SK-MEL-5 (cell line): ENCODE measurements at places on chromosomes 4 and X.
A peak's percentile ranks its signal among the peaks of the same experiment; 100 is the strongest.

GRCh38 chr4:1300466-1301455, 11.1 kb downstream of the MAEA start:
- DNase-seq: no peak

DNA sequence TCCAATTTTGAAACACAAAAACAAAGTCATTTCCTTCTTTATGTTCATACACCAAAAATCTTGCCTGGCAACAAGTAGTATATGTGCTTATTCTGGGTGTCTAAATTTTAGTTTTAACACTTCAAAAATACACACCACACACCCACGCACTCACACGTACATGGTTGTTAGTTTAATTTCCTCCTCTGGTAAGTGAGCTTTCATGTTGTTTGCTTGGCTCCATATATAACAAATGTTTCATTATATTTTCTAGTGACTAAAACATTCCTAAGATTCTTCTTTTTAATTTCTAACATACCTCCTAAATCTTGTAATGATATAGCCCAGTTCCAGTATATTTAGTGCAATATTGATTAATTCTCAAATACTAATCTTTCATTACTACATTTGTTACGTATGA, 80.9 kb downstream of the PRDM5 start:
- no peak for DNase-seq

DNA sequence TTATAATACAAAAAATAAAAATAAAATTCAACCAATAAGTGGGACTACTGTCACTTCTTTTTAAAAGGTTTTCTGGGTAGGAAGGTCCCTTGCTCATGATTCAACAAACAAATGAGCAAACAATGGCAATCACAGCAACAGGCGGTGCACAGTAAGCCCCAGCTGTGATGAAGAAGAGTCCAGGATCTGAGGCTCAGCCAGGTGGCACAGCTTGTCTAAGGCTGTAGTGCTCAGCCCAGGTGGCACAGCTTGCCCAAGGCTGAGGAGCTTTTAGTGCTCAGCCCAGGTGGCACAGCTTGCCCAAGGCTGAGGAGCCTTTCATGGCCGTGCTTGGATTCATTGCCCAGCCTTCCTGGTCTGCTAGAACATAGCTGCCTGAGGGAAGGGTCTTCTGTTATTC, 75.0 kb downstream of the ZFYVE28 start:
- no peak for DNase-seq

- DNase-seq: peak; percentile 79
Measured at GRCh38 chr4:76147454-76148141, 599 bp downstream of the NUP54 start.

GRCh38 chr4:157170321-157170720, 50.2 kb upstream of the GRIA2 start:
- DNase-seq: no peak

DNA sequence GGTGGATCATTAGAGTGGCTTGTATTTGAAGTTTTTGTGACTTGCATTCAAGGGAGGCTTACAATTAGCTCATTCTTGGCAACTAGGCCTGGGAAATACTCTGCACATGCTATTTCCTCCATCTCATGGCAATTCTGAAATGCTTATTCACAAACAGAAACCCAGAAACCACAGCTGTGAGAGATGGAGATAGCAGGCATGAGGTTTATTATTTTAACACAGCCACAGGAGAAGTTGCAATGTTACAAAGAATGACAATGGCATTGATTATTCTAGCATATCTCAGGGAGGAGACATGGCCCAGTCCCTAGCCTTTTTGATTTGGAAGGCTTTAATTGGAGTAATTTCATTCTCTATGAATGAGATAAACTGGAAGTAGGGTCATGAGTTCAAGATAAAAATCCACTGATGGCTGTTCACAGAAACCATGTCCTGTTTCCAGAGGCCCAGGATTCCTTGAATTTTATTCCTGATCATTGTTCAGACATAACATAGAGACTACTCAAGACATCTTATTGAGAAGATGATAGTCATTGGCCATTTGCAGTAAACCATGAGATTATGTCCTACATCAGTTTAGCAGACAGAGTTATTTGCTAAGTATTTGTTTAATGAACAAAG, 123.9 kb downstream of the MID1 start:
- peak; percentile 52 for DNase-seq

DNA sequence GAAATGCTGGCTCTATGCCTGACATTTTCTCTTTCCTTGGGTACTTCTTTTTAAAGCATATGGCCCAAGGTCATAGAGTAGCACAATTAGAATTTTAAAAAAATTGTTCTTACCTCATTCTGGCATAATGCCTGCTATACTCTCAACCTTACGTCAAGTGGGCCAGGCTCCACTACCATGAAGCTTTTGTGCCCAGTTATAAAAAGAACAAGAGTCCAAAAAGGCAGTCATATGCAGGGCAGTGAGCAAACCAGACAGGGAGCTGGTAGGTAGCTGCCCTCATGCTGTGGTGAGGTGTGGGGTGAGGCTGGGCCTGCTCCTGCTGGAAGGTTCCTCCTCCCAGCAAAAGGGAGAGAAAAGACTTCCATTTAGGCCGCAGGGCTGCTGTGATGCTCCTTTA, 64.4 kb upstream of the UCP1 start:
- DNase-seq: no peak

DNA sequence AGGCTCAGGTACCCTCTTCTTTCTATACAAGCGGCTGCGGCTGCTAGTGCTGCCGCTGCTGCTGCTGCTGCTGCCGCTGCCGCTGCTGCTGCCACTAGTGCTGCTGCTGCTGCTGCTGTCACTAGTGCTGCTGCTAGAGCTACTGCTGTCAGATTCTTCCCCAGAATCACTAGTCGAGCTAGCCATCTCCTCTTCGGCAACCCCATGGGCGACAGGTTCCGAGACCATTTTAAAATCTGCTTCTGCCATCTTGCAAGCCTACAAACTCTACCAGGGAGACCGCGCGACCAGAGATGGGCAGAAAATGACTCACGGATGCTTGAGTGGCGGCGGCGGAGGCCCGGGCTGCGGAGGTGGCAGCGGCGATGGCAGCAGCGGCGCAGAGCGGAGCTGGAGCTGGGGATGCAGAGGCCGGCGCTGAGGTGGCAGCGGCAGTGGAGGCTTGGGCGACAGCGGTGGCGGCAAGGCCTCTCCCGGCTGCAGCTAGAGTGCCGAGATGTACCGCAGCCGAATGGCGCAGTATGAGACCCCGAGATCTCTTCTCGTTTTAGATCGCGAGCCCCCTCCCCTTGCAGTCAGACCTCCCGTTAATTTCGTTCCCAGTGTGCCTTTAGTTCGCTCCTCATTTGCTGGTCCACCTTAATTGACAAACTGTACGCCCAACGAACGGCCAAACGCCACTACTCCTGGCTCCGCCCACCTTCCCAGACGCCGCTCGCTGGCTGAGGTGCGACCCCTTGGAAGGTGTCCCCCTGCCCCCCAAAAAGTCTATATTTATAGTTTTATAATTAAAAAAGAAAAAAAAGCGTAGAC, at the start of gene NAP1L3:
TSS of gene NAP1L3 (minus strand) at position 523 of the 813 bp plus-strand sequence. CDS start at position 249, 274 bp downstream.
- peak; percentile 83 for DNase-seq

- DNase-seq: no peak
Measured at GRCh38 chr4:2786794-2787229, 6.1 kb upstream of the SH3BP2 start.

- DNase-seq: no peak
Measured at GRCh38 chr4:103982454-103982853, 262.7 kb upstream of the TACR3 start.

DNA sequence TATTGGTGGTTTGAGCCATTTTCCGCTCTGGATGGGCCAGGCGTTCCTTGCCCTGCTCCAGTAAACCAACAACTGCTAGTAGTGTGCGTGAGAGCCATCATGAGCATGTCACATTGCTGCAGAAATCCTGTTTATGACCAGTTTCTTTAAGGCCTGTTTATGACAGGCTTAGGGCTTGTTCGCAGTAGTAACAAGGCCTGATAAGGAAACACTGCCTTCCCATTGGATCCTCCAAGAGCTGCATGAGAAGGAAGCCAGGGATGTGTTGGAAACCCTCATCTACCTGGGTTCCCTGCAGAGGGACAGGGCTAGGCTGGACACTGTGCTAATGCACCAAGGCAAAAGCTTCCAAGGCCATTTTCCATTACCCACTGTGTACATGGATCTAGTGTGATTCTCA, 153.9 kb downstream of the ZNF518B start:
- DNase-seq: no peak

- DNase-seq: no peak
Measured at GRCh38 chr4:129323658-129324057, 227.7 kb downstream of the C4orf33 start.

DNA sequence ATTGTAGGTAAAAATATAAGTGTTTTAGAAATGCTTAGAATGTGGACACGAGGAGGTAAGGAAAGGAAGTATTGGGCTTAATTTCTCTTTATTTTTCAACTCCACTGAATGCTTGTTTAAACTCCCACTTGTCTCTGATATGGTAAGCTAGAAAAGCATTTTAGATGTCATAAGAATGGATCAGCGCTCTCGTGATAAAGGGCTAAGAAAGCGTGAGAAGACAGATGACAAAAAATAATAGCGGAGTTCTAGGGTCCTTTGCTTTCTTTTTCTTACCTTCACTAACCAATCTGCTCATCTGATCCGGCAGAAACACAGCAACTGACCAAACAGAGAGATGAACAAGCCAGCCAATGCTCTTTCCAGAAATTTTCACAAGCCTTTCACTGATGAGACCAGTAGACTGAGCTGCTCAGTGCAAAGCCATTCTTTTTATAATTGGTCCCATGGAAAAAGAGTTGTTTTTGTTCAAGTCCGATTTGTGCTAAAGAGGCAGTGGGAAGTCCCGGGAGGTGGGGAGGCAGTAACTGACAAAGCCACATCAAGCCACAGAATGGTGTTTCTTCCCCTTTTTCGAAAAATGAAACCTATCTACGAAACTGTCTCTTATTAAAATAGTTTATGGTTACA, at the start of gene TASL:
TSS of gene TASL (minus strand) at position 405 of the 630 bp plus-strand sequence. CDS start 17,411 bp downstream, outside the sequence.
- no peak for DNase-seq

DNA sequence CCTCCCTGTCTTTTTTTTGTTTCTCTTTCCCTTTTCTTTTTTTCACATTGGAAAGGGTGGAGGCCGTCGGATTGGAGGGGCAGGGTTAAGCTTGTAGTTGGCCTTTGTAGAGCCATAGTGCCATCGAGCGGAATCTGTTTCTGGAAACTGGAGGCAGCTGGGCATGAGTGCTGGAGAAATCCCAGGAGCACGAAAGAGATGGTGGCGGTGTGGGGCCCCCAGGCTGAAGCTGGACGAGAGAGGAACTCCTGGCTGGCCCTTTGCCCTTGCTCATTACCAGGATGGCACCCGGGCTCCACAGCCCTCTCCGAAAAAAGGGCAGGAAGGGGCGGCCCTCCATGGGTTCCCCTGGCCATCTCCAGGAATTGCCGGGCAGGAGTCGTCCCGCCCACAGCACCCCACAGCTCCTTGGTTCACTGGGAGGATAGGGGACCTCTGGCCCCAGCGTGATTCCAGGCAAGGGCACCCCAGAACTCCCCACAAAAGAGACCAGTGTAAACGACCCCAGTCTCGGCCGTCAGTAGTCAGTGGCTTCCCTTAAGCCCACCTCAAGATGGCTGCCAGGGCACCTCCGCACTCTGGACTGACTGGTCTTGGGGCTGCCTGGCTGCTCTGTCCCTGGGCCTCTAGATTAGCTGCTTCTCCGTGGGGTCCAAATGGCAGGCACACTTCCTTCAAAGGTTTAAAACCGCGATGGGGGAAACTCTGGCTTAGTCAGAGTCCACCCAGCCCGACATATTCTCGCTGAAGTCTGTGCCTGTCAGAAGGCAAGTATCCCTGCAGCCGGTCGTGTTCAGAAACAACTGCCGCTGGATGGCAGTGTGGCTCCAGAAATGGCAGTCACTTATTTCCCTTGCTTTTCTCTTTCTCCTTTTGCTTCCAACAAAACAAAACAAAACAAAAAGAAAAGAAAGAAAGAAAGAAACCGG, 74.1 kb downstream of the NBDY start:
- DNase-seq: peak; percentile 57

- DNase-seq: no peak
Measured at GRCh38 chr4:73170518-73171198, 87.9 kb downstream of the ANKRD17 start.

DNA sequence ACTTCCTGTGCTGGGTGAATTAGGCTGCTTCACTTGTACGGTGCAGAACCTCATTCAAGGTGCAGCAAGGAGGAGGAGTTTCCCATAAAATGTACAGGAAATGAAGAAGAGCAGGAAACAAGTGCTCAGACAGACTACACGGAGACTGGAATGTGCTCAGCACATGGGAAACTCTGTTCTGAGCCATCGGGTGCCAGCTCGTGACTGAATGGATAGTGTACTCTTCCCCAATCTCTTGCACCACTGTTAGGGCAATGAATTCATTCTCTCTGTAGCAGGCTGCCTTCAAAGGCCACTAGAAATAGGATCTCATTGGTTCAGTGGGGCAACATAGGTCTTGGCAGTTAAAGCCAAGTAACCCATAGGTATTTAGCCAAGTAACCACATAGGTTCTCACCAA, 200.0 kb upstream of the LDB2 start:
- no peak for DNase-seq

DNA sequence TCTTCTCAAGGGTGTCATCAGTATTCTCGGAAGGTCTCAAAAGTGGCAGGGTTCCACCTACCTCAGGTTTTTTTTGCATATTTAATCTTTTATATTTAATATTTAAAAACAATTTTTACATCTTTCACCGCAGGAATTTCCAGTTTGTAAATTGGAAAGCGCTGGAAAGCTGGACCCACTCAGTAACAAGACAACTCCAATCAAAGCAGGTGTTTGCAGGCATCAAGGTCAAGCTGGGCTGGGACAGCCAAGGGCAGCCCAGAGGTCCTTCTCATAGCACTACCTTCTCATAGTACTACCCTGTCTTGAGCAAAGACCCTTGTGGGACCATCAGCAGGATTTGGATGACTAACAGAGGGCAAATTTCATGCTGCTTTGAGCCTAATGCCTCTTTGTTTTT, 160.1 kb downstream of the TET2 start:
- DNase-seq: no peak

DNA sequence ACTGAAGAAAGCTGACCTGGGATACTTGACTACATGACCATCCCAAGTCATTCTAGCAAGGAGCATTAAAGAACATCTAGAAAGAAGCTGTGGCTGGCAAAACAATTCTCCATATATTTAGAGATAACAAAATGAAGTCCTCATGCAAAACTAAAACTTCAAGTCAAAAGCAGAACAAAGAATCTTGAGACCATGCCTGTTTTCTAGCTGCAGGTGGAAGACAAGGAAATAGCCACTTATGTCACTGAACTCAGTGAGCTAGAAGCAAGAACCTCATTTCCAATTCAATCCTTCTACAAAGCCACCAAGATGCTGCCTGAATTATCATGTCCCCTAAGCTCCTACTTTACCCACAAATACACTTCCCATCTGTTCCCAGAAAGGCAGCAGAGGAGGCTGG, 13.8 kb downstream of the USP46 start:
- DNase-seq: no peak
